ENCODE measurements at places on chromosomes 2 and 18.

DNA sequence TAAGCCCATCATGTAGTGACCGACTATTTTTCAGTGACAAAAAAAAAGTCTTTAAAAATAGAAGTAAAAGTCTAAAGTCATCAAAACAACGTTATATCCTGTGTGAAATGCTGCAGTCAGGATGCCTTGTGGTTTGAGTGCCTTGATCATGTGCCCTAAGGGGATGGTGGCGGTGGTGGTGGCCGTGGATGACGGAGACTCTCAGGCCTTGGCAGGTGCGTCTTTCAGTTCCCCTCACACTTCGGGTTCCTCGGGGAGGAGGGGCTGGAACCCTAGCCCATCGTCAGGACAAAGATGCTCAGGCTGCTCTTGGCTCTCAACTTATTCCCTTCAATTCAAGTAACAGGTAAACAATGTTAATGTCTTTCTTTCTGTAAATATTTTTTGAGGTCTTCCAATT is at the start of gene CD28:
TSS of gene CD28 (plus strand) at position 237 of the 400 bp plus-strand sequence. CDS start at position 295, 58 bp downstream.
- DNase-seq = no peak

DNA sequence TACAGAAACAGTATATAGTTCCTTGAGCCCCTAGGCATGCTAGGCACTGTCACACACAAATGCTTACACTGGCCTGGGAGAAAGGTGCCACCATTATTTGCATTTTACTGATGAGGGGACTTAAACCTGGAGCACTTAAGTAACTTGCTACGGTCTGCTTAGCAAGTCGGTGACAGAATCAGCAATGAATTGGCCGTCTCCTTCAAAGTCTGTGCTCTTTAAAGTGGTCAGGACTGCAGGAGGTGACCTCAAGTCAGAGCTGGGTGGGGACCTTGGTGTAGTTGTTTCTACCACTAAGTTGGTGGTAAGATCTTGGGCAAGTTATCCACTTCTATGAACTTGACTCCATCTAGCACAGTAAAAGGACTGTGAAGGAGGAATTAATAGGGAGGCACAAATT is 34.8 kb downstream of the PTPRM start:
- no peak for DNase-seq

GRCh38 chr2:262117-262516 is 1.7 kb downstream of the SH3YL1 start:
- DNase-seq = no peak

DNA sequence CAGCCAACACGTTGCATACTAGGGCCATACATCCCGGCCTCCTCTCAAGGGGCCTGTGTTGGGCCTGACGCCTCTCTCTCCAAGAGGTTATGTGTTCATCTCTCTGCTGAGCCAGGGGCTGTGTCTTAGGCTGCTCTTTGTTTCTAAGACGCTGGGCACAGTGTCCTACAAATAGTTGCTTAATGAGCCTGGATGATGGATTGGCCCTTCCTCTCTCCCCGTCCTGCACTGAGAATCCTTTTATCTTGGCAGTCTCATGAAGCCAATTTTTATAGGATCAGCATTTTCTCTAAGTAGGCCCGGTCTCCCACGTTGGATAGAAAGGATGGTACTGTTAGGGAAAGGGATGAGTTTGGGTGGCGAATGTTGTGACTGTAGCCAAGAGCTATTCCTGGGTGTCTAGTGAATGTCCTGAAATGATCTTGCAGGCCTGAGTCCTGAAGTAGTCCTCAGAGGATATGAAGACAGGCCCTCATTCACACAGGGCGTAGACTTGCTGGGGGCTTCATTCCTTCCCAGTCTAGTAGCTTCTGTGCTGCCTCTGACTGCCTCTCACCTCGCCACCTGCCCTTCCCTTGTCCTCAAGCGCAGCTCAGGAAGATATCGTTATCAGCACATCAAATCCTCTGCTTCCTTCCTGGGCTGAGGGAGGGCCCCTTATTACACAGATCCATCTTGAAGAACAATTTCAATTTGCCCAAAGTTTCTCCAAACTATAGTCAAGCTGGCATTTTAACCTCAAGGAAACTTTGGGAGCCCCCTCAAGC is 8.8 kb downstream of the LBH start:
- no peak for DNase-seq

DNA sequence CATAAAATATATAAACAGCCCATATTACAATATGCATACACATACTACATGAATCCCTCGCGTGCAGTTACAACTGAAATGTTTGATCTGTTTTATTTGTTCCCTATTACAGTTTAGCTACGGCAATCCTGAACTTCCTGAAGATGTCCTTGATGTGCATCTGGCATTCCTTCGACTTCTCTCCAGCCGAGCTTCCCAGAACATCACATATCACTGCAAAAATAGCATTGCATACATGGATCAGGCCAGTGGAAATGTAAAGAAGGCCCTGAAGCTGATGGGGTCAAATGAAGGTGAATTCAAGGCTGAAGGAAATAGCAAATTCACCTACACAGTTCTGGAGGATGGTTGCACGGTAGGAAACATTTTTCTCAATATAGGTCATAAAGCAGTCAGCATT is 36.4 kb downstream of the COL3A1 start:
- DNase-seq = no peak

DNA sequence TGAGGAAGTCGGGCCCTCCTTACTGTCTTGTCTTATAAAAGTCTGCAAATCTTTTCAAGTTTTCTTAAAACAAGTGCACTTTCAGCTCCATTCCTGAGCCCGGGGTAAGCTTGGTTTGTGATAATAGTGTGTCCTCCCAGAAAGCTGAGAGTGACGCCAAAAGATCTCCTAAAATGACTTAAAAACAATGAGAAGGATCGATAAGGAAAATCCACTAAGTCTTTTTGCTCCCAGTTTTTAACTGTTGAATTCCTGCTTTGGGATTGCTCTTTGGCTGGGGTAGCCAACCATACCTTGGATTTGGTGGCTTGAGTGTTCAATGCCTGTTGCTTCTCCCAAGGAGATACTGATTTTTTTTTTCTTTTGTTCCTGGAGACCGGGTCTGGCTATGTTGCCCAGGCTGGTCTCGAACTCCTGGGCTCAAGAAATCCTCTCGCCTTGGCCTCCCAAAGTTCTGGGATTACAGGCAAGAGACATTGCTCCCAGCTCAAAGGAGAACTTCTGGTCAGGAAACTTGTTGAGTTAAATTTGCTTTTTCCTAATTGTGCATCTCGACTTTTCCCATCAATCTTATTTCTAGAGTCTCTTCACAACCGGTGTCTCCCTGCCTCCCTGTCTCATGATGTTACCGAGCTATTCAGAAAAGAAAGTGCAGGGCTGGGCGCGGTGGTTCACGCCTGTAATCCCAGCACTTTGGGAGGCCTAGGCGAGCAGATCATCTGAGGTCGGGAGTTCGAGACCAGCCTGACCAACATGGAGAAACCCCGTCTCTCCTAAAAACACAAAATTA is 3.0 kb downstream of the TGIF1 start:
- DNase-seq = no peak

DNA sequence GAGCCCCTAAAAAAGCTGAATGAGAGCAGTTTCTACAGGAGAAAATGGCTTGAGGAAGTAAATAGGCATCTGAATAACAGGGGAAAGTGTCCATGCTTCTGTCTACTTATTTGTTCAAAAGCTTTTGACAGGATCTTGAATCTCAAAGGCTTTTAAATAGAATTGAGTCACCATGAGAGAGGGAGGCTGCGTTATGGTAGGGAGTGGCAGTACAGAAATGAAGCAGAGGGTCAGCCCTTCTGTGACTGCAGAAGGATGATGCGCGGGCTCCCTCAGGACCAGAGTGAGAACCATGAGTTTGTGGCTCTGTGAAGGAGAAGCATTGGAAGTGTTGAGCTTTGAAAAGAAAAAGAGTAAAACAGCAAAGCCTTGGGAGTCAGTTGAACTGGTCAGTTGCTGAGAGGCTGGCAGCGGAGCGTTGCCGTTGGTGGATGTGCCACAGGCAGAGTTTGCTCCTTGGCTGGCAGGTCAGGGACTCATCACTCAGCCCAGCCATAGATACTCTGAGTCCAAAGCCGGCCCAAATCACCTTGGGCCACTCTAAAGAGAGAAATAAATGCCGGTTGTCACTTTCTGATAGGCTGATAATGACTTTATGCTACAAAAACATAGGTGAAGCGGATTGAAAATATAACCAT is 17.4 kb downstream of the COPS7B start:
- DNase-seq = no peak

GRCh38 chr18:36142751-36143150 is 13.1 kb downstream of the ELP2 start:
- no peak for DNase-seq
